AG08396 (cell line): ENCODE measurements at places on chromosomes 4 and X.

DNA sequence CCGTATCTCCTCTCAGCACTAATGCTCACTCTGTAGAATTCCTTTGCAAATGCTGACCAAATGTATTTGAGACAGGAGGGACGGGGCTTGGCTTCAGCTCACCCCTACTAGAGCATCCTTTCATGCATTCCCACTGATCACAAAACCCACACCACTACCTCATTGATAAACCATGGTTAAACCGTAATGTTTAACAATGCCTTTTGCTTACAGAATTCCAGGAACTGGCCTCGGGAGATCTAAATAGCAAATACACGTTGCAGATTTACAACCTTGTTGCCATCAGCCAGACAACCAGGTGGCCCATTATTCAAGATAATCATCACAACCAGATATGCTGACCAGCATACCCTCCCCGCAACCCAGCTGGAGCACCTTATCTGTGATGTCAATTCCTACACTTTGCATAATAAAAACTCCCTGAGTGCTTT lies 391.9 kb downstream of the KCTD8 start:
- DNase-seq: no peak

DNA sequence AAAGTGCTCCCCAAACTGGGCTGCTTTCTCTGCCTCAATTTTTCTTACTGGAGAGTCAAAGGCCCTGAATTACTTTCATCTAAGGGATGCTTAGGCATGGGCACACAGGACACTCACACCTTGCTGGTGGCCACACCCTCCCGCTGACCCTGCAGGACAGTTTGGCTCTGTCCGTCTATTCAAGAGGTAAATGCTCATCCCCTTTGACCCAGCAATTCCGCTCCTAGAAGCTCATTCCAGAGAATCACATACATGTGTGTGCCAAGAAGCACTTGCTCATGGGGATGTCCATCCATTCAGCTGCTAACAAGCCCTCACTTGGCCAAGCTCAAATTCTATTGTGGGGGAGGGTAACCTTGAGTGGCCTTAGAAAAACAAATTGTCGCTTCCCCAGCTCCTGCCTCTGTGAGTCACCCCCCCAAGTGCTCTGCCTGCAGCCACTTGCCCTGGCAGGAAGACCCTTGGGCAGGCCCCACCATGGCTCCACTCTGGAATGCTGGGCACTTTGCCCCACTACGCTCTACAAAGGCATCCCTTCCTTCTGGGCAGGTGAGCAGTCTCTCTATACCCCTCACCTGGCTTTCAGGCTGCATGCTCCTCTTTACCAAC lies 54.5 kb downstream of the HTRA3 start:
- DNase-seq: no peak

DNA sequence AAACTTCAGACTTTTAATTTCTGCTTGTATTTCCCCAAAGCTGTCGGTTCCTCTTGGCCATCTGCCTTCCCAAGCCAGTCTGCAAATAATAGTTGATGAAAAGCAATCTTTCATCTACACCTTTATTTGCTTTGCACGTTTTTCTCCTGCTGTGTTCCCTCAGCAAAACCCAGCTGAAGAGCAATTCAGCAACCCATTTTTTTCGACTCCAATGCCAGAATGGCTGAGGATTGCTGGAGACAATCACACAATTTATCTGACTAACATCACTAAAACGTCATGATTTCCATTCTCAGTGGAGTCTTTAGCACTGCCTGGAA lies 94.3 kb downstream of the GPRIN3 start:
- no peak for DNase-seq

- peak; percentile 47 for DNase-seq
Measured at GRCh38 chr4:185127021-185127925, 15.8 kb upstream of the SLC25A4 start.

DNA sequence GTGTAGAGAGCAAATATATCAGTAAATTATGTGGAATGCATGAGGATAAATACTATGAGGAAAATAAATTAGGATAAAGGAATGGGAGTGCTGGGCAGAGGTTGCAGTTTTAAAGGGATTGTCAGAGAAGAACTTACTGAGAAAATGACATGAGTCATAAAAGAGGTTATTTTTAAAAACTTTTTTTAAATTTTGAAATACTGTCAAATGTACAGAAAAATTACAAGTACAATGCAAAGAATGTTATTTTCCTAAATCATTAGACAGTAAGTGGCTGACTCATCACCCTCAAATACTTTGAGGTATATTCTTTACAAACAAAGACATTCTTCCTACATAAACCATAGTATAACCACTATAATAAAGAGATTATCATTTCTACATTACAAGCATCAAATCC lies 29.8 kb upstream of the H2AZ1 start:
- DNase-seq: no peak

DNA sequence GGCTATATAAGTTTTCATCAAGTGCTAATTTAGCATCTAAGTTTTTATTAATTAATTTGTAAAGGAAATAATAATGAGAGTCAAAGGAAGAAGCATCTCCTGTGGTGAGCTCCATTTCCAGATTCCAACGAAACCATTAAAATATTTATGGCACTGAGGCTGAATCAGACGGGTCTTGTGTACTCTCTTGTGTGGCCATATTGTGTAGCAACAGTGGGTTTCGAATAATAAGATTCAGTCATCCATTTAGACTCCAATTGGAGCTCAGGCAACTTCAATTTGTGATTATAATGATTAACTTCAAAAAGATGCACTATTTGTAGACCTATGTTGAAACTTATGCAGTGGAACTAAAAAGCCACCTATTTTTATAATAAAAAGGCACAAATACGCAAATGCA lies 82.4 kb downstream of the SNCA start:
- no peak for DNase-seq

GRCh38 chr4:36269101-36269500 lies 12.3 kb upstream of the DTHD1 start:
- no peak for DNase-seq

GRCh38 chr4:153589703-153590595 lies 94.1 kb upstream of the TLR2 start:
- DNase-seq: no peak

DNA sequence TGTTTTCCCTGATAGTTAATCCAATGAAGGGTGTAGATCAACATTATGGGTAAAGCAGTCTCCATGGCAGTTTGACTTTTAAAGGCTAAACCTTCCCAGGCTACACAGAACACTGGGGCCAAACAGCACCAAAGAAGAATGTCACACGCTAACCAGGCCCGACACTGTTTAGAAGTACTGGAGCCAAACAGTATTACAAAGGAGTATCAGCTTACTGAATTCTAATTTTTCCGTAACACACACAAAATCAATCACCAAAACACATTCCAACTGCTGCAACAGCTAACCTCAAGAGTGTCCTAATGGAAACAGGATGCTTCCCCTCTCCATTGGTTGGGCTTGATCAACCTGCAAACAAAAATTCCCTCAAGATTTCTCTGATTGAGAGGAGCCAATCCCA lies 783.5 kb downstream of the PCDH18 start:
- peak; percentile 14 for DNase-seq

DNA sequence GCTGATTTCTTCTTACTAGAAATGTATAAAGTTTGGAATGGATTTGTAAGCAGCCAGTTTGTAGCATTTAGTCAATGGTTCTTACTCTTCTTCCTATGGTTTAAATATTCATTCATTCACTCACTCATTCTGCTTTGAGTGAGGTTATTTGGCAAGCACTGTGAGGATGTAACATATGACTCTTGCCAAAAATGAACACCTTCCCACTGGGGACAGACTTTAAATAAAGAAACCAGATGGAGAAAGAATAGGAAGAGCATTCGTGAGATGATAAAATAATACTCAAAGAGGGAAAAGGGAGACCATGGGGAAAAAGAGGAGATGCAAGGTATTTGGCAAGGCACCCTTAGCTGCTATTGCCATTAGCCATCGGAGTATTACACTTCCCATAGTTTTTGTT lies 586.1 kb downstream of the ADGRL3 start:
- DNase-seq: no peak

GRCh38 chr4:95833711-95834194 lies 6.1 kb upstream of the PDHA2 start:
- DNase-seq: no peak

GRCh38 chr4:37603070-37603468 lies 83.1 kb downstream of the RELL1 start:
- DNase-seq: peak; percentile 91

GRCh38 chr4:42712854-42713253 lies 55.9 kb upstream of the ATP8A1 start:
- DNase-seq: no peak

DNA sequence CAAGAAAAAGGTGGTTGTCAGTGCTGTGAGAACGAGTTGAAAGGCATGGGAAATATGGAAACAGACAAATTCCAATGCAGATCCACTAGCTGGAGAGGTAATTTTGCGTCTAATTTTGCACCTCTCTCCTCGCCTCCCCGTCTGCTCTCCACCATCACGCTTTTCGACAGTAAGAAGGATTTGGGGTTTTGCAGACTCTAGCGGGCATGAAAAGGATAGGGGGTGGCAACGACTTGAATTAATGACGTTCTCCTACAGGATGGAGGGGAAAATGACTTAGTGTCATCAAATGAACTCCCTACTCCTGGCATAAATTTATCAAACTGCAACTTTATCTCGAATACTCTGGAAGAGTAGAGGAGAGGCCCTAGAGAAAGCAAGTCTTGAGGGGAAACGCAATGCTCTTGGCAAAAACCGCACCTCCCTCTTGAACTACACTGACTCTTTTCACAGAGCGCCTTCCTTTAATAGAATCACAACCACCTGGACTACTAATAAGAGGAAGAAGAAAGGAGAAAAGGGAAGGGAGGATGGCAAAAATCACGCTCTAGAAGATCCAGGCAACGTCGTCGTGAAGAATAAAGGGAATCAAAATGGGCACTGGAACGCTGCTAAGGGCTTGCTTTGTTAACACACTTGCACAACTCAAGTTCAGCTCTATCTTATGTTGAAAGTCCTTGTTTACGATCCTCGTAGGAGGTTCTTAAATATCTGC lies 871 bp upstream of the SLITRK2 start:
- no peak for DNase-seq

DNA sequence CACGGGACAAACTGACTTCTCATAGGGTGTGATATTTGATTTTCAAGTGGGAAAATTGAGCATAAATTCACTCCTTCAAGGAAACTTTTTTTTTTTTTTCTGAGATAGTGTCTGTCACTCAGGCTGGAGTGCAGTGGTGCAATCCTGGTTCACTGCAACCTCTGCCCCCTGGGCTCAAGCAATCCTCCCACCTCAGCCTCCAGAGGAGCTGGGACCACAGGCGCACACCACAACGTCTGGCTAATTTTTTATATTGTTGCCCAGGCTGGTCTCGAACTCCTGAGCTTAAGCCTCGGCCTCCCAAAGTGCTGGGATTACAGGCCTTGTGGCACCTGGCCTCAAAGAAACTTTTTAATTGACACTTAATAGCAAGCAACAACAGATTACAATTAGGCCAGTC lies 13.8 kb downstream of the CLDN34 start:
- no peak for DNase-seq

GRCh38 chrX:39856472-39857121 lies 241.2 kb downstream of the BCOR start:
- no peak for DNase-seq

GRCh38 chr4:142909908-142910307 lies 63.8 kb upstream of the INPP4B start:
- DNase-seq: peak; percentile 34

DNA sequence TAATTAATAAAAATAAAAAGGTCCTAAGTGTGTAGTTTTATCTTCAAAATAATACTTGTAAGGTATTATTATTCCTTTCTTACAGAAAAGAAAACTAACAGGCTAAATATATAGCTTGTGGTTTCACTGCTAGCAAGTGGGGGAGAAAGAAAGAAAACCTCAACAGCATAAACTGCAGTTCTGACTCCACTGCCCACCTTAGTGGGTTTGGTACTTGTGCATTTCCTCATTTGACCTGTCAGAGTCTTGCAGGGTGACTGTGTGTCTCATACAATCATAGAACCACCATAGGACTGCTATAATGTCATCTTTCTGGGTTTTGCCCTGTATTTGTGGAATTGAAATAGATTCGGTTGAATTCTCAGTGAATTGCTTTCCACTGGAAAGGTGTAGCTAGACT lies 94.7 kb upstream of the PUDP start:
- no peak for DNase-seq

DNA sequence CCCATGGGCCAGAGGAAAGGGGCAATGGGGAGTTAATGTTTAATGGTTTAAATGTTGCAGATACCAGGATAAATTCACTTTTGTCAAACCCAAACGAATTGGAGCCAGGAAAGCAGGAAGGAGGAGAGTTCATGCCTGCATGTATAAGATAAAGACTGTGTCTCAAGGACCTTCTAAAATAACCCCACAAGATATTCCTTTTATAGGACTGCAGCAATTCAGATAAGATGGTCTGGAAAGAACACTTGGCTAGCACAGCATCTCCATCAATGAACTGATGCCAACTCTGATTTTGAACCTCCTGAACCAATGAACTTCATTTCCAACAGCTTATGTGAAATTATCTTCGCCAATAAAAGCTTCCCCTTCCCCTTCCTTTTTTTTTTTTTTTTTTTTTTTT lies 31.3 kb upstream of the LONRF3 start:
- DNase-seq: no peak

DNA sequence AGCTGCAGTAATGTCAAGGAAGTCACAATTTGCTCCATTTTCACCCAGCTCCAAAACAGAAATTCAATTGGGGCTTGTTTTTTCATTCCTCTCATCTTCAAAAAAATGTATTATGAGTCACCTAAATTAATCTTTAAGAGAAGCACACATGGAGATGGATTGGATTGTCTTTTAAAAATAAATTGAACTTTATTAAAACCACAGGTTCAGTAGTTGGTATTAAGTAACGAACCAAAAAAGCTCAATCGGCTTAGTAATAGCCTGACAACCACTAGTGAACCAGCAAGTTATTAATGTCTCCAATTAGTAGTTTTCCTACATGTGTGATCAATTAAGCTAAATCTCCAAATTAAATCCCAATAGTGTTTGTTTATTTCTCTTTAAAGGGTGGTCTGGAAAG lies 283.5 kb upstream of the GIMD1 start:
- DNase-seq: no peak

- DNase-seq: no peak
Measured at GRCh38 chrX:72545990-72546389, 26.7 kb downstream of the HDAC8 start.

DNA sequence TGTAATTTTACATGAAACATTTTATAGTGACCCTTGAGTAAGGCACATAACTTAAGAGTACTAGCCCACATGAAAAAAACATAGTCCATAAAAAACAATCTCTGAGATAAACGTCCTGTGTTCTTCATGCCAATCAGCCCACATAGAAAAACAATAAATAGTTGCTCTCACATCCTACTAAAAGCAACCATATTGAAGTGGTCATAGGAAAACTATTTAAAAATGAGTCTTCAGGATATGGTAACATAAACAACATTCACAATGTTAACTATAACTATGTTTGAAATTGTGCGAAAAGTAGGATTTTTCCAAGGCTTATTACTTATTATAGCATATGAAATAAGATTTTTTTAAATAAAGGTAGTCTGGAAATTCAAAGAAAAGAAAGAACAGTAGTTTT lies 77.1 kb upstream of the EPHA5 start:
- no peak for DNase-seq

- DNase-seq: no peak
Measured at GRCh38 chr4:77927991-77928925, 65.6 kb downstream of the MRPL1 start.
